ENCODE measurements at places on chromosomes 4 and X.

GRCh38 chr4:153763404-153763803 lies 3.6 kb upstream of the RNF175 start:
- no peak for DNase-seq

GRCh38 chr4:6917461-6918271 lies 8.0 kb downstream of the TBC1D14 start:
- DNase-seq, result no peak

DNA sequence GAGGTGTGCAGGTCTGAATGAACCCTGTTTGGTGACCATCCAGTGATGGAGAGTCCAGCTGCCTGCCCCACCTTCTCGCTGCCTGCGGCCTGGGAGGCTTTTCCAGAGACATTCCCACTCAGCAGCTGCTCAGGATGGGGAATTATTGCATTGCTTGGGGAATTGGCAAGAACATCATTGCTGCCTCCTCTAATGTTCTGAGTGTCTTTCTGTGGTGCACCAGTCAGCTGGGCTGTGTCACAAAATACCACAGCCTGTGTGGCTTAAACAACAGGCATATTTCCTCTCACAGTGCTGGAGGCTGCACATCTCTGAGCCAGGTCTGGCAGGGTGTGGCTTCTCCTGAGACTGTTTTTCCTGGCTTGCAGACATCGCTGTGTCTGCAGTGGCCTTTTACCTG lies 86.8 kb upstream of the AFAP1 start:
- no peak for DNase-seq

- DNase-seq, result no peak
Observed at GRCh38 chr4:188031751-188032150, 36.2 kb downstream of the ZFP42 start.

DNA sequence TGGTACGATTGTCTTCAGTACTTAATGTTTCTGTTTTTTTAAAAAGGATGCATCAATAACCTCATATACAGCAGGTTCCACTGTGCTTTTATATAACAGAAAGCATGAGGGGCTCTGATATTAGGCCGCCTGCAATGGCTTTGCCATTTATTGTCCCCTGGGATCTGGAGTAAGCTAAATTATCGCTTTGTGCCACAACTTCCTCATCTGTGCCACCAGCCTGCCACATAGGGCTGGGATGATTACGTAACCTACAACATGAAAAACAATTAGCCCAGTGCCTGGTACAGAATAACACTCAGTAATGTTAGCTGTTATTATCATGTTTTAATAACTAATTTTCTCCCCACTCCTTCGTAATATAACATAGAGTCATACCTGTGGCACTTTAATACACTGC lies 65.5 kb upstream of the TRIM2 start:
- no peak for DNase-seq

Measured in D721Med (cell line).